Psoas muscle (tissue), 8 donors: ENCODE measurements at places on chromosomes 4 and X. TPM values are rescaled to one million over a fixed set of nuclear protein-coding genes. Genes with fewer than 3 reads are reported as not detected.

Gene SPANXN4
- not detected for total RNA-seq

Gene RNF175
- not detected for total RNA-seq

Gene CRLF2
- not detected for total RNA-seq

Gene TBX22
- not detected for total RNA-seq

Gene NCAPG
- 0.43 TPM for total RNA-seq

Gene USP17L25
- total RNA-seq, result not detected

Gene FAM184B
- 1.1 TPM for total RNA-seq
